ENCODE measurements at places on chromosomes 16 and 17.

DNA sequence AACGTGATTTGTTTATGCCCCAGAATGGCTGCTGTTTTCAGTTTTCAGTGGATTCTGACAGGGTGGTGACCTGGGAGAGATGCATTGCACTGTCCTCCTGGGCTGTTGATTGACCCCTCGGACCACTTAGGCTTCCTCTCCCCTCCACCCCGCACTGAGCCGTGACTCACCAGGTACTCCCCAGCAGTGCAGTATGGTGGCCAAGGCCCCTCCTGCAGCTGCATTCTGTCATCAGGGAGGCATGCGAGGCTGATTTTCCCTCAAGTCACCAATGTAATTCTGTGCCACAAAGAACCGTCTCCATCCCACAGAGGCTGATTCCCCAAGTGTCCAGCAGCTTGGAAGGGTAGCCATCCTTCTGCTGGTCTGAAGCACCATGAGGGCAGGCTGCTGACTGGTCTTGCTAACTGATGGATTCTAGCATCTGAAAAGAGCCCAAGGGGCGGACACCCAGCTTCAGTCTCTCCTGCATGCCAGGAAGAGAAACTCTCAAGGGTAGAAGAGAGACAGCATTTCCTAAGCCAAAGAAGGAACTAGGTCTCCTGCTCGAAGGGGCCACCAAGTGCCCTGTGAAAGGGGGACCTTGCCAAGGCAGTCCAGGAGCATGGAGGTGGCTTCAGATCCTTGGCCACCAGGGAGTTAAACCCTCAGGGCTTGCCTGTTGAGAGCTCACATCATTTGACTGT, 148.1 kb downstream of the SOCS1 start:
- no peak for DNase-seq

DNA sequence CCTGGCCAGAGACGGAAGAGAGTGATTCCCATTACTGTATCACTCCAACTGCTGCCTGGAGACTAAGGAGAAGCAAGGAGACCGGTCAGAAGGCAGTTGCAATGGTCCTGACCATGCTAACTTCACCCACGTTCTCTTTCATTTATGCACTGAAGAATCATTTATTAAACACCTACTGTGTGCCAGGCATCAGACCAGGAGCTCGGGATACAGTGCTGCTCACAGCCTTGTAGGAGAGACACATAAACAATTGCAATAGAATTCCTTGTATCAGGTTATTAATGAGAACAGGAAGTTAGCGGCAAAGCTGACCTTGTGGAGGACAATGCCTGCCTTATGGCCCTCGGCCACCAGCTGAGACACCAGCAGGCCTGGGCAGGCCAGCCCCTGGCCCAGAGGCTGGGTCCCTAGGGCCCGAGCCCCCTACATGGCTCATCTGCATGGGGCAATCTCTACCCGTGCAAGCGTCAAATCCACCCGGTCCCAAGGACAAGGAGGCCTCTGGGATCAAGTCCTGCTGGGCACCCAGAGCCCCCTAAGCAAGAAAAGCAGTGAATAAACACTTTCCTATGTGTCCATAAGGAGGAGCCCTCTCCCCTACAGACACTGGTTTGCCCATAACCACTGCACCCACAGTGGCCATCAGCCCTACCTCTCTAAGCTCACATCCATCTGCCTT, 8.6 kb upstream of the ENPP7 start:
- no peak for DNase-seq

- no peak for DNase-seq
These were observed 219.2 kb downstream of the RBFOX3 start for GRCh38 chr17:79391376-79392233.

- DNase-seq, result no peak
These were observed 3.3 kb downstream of the GALNS start for GRCh38 chr16:88853325-88853941.

GRCh38 chr16:80125677-80126076, 415.1 kb upstream of the DYNLRB2 start:
- DNase-seq, result no peak

- DNase-seq, result no peak
These were observed 31.6 kb downstream of the MYH10 start for GRCh38 chr17:8598913-8599312.

- no peak for DNase-seq
These were observed 186.4 kb downstream of the BCAS3 start for GRCh38 chr17:60863892-60864707.
